Cortex of kidney (tissue), 1 donor: ENCODE measurements at places on chromosomes 2 and 18.

GRCh38 chr2:96157649-96158553 lies 12.7 kb upstream of the DUSP2 start:
- no peak for DNase-seq

DNA sequence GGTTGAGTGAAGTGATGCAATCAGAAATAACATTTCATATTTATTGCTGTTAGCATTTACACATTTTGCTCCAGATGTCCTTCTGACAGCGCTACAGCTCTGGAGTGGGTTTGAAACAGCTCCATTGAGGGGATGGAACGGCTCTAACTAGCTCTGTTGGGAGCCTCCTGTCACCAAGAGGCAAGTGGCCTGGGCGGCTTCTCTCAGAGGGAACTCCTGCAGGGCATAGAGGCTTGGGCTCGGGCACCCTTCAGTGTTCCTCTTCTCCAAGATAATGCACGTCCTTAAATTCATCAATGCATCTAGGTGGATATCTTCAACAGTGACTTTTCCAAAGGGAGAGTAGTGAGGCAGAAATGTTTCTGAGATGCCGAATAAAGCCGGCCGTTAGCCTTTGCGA lies 122.5 kb downstream of the CNTNAP5 start:
- DNase-seq, result no peak

- no peak for DNase-seq
These were observed 174.1 kb downstream of the ANKRD30B start for GRCh38 chr18:14922031-14922430.

DNA sequence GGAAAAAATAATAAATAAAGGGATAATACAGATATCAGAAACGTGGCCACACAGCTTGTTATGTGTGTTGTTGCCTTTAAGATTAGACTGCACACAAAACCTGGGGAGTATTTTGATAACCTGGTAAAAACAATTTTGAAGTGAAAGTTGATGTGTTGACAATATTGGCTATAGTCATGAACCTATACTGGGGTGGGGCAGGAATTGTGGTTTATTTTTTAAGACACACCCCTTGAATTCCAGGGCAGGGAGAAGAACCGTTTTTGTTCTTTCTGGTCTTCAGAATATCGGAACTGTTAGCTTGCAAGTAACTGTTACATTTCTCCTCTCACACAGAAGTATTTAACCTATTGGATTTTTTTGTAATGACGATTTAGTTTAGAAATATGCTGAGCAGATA lies 80.4 kb downstream of the LIMS1 start:
- no peak for DNase-seq
